ENCODE measurements at places on chromosomes 16 and 17.
A peak's percentile ranks its signal among the peaks of the same experiment; 100 is the strongest.

DNA sequence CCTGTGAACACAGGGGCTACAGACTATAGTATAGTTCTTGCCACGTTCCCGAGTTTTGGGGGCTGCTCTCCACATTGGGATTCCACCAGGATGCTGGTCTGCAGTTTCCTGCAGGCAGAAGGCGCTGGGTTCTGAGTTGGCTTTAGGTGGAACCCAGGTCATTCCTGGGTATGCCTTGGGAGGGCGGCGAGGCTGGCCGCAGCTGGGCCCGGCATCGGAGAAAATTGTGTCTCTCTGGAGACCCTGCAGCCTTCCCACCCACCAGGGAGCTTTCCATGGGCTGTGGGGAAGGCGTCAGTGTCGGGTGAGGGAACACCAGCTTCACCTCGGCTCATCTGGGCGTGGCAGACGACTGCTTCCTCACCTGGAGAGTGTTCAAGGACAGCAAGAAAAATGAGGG is 183.6 kb downstream of the RAB11FIP4 start:
- no peak for DNase-seq

GRCh38 chr17:62008294-62008693 is 56.8 kb downstream of the MED13 start:
- no peak for DNase-seq

DNA sequence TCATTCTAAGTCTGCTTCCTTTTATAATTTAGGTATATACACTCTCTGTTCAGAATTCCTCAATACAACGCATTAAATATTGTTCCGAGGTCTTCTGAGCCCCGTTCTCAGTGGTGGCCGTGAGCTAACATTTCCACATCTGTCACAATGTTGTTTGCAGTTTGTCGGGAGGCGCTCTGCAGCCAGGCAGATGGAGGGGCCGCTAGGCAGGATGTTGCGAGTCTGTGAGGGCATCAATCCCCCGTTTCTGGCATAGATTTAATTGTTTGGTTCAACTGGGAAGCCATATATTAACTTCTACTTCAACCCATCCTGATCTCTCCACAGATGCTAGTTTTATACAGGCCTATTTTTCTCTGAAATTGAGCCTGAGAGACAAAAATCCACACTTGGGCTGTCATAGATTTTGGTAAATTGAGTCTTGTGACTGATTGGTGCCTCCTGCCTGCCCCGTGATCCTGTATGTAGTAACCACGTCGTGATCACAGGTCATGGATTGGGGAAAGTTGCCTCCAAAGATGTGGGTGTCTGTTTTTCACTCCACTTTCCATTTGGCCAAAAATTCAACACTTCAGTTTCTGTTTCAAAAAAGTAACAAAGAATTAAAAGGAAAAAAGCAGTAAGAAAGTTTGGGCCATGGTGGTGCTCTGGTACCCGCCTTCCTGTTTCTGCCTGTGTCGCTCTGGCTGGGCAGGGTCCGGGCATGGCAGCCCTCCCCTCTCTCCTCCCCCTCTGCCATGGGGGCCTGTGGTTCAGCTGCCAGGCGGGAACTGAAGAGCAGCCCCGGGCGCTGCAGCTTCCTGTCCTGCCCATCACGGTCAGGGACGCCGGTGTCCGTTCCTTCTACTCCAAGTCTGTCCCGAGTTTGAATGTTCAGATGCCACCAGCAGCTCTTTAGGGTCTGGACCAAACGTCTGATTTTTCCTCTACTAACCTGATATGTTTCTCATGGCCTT is 41.5 kb downstream of the RPTOR start:
- no peak for DNase-seq

DNA sequence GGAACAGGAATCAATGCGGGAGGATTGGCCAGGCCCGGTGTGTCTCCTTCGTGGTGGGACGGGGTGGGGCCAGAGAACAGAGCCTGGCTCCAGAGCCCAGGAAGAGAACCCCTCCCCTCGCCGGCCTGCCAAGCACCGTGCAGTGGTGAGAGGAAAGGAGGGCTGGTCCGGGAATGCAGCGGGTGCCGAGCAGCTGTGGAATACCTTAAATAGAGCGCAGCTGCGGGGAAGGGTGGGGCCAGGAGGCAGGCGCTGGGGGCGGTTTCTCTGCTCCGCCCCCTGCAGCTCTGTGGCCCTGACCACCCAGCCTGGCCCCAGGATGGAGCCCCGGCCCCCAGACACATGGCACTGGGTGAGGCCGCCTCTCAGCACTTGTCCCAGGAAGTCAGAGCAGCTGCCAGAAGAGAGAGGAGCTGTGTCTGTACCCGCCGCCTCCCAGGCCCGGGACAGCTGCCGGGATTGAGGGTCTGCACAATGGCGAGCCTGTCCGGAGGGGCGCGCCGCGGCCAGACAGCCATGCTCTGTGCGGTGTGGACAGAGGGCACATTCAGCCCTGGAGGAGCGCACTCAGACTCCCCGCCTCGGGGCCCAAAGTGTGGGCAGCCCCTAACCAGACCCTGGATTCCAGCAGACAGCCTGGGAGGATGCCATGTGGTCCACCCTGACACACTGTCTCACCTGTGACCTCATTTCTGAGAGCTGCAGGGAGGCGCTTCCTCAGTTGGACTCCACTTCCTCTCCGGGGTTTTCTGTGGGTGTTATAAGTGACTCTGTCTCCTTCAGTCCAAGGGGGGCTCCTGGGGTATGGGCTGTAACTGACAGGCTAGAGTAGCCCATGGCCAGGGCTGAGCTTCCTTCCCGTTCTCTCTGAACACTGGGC is 268.8 kb downstream of the SEC14L1 start:
- DNase-seq = no peak

DNA sequence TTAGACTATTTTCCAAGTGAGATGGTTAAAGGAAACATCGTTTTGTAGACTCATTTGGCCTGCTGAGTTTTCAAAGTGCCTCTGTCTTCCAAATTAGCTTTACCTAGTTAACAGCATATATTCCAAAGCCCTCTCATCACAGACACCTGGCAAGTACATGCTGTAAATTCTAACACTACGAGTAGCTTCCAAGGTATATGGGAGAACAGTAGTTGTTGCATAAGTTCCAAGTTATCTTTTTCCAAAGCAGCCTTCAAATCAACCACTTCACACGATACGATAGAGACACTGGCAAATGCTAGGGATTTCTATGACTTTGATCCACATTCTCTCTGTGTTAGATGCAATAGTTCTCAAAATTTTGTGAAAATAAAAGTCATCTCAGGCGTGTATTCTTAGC is 299.3 kb downstream of the CNTNAP4 start:
- DNase-seq = no peak

DNA sequence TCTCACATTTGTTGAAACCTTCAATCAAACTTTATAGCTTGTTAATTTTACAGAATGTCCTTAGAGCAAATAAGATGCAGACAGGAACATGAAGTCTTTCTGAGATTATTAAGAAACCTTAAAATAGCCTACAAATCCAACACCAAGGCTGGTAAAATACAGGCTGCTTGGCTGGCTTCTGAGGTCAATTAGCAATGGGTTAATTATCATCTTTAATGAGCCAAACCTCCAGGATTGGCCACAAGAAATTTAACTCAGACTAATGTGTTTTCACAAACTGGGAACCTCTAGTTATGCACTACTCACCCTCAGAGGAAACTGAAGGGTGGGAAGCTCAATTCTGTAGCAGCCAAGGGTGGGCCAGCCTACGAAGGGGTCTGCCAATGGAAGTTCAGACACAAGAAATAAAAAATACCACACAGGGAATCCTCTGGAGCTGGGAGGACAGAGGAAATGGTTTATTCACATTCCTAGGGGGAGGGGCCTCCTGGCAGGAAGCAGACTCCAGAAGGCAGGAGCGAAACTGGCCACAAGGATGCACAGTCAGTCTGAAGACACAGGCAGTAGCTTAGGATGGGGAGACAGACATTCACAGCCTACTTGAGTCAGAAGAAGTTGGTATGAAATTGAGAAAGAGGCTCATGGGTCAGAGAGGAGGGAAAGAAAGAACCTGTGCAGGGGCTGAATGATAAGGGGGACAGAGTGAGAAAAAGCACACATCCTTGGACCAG is 36.1 kb downstream of the HIC1 start:
- DNase-seq = no peak

DNA sequence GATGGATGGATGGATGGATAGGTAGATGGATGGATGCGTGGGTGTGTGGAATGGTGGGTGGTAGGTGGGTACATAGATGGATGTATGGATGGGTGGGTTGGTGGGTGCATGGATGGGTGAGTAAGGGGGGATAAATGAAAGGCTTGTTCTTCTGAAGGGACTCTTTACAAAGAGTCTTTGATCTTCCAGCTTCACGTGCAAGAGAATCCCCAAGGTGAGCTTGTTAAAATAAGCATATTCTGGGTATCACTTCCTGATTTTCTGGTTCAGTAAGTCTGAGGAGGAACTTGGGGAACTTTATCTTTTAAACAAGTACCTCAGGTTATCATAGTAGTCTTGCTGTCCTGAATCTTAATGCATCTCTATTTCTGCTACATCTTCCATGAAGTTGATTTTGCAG is 639.1 kb downstream of the MAF start:
- no peak for DNase-seq

DNA sequence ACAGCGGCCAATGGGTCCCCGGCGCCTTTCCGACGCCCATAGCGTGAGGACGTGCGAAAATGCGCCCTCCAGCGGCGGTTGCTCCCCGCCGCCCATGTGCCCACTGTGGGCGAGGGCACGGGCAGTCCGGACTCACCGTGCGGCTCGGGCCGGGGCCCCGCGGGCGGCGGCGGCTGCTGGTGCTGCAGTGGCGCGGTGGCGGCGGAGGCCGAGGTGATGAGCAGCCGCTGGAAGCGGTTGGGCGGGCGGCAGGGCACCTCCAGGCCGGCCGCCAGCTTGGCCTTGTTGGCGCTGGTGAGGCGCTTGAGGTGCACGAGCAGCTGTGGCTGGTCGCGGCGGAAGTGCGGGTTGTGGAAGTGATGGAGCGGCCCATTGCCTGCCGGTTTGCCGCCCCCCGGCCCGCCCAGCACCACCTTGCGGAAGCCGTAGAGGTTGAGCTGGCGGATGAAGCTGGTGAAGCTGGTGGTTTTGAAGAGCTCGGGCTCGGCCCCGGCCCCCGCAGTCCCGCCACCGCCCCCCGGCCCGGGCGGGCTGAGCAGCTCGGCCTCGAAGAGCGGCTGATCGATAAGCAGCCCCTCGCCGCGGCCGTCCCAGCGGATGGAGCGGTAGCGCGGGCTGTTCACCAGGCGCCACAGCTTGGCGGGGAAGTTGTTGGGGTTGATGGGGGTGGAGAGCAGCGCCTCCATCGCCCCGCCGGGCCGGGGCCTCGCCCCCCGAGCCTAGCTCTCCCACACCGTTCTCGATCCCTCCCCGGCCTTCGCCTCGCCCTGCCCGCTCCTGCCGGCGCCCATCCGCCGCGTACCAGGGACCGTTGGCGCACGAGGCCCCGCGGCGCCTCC is at the start of gene HSF5:
TSS of gene HSF5 (minus strand) at position 820 of the 839 bp plus-strand sequence. CDS start at position 686, 134 bp downstream.
- DNase-seq = peak; percentile 29

DNA sequence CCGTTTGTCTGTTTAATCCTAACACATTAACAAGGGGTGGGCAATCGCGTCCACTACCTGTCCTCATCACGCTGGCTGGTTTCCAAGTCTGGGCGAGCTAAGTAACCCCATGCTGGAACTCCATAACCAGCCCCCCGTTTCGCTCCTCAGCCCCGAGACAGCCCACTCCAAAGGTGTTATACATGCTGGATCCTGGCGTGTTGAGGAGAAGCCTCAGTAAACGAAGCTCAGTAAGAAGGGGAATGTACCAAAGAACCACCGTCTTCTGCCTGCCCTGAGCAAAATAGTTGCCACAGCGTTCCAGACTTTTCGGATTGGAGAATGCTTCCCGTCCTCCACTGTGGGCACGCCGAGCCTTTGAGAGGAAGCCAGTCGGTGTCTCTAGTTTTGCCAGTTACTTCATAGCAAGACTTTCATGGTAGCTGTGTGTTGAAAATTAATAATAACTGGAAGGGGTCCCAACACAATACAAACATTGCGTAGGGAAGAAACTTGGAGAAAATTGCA is 16.1 kb upstream of the C17orf78 start:
- no peak for DNase-seq

GRCh38 chr16:82031116-82032084 is 3.7 kb upstream of the HSD17B2 start:
- no peak for DNase-seq

DNA sequence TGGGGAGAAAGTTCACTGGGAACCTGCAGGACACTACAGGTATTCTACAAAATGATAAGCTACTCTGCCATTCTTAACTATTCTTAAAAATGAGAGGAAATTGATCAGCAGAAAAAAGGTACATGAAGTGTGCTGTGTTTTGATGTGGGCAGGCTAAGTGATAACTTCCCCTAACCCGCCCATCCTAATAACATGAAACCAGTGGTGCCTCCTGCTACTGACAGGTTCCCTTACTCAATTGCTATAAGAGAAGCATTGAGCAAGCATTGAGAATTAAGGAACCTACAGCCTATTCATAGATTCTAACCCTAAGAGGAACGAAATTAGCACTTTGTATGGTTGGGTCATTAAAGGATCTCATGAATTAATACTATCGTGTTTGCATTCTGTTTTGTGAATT is 18.9 kb downstream of the XYLT1 start:
- no peak for DNase-seq

DNA sequence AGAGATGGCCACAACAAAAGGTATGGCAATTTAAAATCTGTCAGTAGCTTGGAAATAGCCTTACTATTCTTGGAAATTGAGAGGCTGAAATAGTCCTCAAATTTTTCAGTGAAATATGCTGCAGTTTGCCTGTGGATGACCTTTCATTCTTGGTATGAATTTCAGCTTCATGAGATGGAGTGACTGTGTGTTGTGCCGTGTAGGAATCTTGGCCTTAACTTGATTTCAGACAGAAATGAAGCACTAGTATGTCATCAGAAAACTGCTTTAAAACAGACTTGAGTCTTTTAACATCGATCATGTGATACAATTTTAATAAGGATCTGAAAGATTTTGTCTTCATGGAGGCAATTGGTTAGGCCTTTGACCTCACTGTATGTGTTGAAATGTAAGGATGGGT is 247.2 kb downstream of the CNTNAP4 start:
- DNase-seq = no peak

DNA sequence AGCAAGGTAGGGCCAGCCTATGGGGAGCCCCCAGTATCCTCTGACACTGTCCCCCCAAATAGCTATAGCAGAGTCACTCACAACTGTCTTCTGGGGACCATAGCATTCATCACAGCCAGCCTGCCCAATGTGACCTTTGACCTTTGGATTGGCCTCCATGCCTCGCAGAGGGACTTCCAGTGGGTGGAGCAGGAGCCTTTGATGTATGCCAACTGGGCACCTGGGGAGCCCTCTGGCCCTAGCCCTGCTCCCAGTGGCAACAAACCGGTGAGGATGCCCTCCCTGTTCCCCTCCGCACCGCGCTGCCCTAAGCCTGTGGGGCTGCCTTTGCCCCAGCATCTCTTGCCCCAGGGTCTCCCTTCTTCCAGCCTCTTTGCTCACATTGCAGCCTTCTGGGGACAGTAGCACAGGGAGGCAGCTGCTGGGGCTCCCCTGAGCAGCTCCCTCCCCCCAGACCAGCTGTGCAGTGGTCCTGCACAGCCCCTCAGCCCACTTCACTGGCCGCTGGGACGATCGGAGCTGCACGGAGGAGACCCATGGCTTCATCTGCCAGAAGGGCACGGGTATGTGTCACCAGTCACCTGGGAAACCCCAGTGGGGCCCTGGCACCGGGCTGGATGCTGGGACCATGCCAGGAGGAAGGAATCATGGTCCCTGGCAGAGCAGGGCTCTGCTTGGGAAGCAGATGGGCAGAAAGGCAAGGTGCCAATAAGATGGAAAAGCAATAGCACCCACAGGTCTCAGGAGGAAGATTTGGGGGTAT is 61.1 kb downstream of the MRC2 start:
- no peak for DNase-seq

- no peak for DNase-seq
These were observed 5.5 kb upstream of the ACSF2 start for GRCh38 chr17:50420419-50421112.

Measured in stimulated activated CD8-positive, alpha-beta memory T cell treated with anti-CD3 and anti-CD28 coated beads, Interleukin-4, amount 100 ng/mL, for 4 hours (primary cell).